ENCODE measurements at places on chromosomes 5 and 9. TPM values are rescaled to one million over a fixed set of nuclear protein-coding genes. Genes with fewer than 3 reads are reported as not detected.

Gene BTNL3
- not detected for polyA plus RNA-seq

Gene MLANA
- not detected for polyA plus RNA-seq

Gene INSYN2B
- polyA plus RNA-seq, result 1.7 TPM

Gene ARHGEF28
- not detected for polyA plus RNA-seq

Gene FCN1
- not detected for polyA plus RNA-seq

Gene MORN5
- polyA plus RNA-seq, result not detected

Gene FGD3
- not detected for polyA plus RNA-seq

Gene PCDHGB4
- 9.9 TPM for polyA plus RNA-seq

Gene SLU7
- 44.7 TPM for polyA plus RNA-seq

Gene RLN1
- polyA plus RNA-seq, result 1.7 TPM

Gene SCGB3A2
- 0.37 TPM for polyA plus RNA-seq
